ENCODE measurements at places on chromosomes 6 and 20.

GRCh38 chr6:124668028-124668427, 294.2 kb upstream of the RNF217 start:
- DNase-seq = no peak

DNA sequence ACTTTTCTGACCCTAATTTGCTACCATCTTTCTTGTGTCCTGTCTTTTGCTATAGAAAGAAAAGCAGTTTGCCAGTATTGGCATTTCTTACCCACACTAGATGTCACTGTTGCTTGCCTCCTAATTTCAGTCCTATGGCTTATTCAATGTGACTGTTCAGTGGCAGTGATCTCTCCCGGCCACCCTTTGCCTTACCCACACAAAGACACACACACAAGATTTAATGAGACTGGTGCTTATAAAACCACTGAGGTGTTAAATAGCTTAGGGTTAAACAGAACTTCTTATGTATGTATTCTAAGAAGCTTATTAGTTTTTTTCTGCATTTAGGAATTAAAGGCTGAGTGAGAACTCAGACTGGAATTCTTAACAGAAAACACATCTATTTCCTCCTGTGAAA, 233.6 kb upstream of the ASCC3 start:
- DNase-seq = no peak

DNA sequence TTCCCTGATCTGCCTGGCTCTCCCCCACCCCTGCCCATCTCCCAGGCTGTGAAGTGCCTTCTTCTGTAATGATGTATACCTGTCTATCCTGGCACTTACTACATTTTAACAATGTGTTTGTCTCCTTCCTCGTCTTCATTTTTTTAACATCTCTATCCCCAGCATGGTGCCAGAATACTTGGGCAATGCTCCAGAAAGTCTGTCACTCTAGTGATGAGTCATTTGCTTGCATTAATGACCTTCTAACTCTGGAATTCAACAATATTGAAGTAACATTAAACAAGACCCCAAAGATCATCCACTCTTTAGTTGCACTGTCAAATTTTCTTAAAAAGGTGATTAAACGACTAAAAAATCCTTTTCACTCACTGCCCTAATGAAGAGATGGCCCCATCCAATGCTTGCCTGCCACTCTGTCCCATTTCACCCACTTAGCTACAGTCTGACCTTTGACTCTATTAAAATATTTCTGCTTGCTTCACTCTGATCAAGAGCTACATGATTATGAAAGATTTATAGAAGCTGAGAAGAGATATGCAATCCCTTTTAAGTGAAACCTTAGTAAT, 7.7 kb upstream of the KLHL31 start:
- DNase-seq = no peak

GRCh38 chr6:95587989-95588388, 10.7 kb downstream of the MANEA start:
- DNase-seq = no peak

GRCh38 chr20:9483131-9483530, 31.3 kb upstream of the LAMP5 start:
- no peak for DNase-seq

DNA sequence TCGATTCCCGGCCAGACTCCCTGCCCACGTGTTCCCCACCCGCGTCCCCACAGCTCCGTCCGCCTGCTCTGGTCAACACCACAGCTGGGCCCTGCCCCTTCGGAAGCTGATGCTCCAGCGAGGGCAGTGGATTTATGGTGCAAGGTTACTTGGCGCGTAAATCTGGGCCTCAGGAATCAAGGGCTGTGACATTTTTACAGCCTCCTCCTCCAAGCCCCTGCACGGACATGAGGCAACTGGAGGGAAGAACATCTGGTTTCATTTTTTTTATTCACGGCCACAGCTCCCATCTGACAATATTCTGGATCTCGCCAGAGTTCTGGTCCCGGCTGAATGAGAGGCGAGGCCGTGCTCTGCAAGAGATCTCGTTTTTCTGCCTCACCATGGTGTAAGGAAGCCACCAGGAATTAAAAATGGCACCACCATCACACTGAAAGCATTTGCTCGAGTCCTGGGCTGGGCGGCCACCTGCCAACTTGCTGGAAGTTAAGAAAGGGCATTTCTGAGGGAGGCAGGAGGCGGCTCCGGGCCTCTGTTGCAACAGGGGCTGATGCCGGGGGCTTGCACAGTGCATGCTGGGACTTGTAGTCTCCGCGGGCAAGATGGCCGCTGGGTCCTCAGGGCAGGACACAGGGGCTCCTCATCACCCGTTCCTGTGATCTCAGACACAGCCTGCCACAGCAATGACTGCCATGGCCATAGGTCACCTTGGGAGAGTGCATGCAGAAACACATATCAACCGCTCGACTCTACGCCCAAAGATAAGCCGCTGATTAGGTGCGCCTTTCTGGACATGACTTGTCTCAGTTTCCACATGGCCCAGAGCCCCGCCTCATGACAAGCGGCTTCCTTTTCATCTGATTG, 148.5 kb downstream of the LY86 start:
- DNase-seq = no peak

DNA sequence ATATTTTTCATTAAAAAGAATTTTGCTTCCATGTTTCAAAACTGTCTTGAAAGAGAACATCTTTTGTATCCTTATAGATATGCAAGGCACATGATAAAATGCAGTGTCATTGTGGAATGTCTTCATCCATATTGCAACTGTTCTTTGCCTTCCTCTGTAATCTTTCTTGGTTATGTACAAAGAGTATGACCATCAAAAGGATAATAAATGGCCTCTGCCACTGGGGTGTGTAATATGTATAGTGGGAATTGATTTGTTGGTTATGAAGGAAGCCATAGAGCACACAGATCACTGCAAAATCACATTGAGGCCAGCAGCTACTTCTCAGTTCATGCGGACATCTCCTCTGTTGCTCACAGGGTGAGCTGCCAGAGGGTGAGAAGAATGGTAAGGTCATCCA, 703.5 kb downstream of the TFAP2A start:
- no peak for DNase-seq

DNA sequence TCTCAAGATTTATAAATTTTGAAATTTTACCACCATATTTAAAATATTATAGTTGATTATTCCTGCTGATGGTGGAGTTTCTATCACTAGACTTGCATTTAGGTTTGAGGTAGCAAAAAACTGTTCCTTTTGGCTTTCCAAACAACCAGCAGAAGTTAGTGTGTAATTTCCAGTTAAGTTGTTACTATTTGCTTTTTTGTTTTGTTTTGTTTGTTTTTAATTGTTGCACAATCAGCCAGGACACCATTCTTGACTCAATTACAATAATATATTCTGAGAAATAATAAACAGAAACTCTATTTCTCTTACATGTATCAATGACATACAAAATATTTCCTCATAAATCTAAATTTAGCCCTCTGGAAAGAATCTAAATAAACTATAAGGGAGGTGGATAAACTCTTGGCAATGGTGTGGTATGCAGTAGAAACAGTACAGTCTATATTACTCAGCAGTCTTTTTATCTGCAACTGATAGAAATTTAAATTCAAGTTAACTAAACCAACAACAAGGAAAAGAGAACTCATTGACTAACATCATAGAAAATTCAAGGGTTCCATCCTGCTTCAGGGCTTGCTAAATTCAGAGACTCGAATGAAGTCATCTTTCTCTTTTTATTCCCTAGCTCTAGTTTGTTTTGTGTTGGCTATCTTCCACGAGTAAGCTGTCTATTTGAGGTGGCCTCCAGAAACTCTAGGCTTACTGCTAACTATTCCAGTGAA, 19.4 kb upstream of the COL19A1 start:
- no peak for DNase-seq
